ENCODE measurements at places on chromosomes 2 and 18.

DNA sequence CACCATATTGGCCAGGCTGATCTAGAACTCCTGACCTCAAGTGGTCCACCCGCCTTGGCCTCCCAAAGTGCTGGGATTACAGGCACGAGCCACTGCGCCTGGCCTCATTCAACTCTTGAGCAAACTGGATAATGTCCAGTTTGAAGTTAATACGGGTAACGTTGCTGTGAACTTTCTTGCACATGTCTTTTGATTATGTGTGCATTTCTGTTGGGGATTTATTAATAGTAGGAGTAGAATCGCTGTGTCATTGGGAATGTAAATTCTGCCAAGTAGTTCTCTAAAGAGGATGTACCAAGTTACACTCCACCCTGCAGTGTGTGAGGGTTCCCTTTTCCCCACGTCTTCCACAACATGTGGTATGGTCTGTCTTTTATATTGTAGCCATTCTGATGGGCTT lies 6.2 kb downstream of the IMPA2 start:
- DNase-seq = no peak

DNA sequence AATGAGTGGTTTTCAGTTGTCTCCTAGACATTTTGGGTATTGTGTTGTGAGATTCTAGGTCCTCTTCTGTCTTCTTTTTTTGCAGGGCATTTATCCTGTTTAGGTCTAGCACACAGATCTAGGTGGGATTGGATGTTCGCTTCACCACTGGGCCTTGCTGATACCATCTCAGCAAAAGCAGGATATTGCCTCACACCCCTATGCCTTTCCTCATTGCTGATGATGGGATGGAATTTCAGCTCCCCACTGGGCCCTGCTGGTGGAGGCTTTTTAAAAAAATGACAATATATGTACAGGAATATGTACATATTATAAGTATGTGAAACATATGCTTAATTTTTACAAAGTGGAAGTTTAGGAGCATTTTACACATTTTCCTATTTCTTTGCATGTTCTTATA lies 5.4 kb upstream of the TOGARAM2 start:
- no peak for DNase-seq

- no peak for DNase-seq
Observed at GRCh38 chr2:205680903-205681302, 1.4 kb upstream of the NRP2 start.

DNA sequence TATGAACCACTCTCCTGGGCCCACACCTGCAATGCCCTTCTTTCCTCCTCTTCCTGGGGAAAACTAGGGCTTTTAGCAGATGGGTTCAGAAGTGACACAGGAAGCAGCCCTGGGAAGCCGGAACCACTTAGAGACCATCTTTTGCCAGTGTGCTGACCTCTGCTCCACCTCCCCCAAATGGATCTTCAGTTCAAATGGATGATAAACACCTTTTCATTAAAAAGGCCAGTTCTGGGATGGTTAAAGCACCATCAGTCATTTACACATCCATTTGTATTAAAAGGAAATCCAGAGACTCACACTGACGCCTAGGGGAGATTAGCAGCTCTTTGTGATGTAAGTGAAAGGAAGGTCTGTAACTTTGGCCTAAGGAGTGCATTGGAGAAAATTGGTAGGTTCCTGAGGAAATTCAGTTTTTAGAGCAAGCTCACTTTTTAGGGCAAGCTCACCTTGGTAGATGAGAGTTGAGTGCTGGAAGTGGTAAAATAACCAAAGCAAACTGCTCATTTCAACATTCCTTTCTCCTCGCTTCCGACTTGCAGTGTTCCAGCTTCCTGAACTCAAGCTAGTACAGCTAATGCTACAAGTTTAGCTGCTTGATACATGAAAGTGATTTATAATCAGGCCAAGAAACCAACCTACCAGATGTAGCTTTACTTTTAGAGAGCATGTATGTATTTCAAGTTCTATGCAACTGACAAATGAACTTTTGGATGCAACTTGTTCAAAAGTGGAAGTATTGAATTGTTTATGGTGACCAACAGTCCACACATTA lies 47.7 kb downstream of the ACTR2 start:
- DNase-seq = no peak

- DNase-seq = no peak
Observed at GRCh38 chr18:65901522-65901921, 150.7 kb downstream of the CDH7 start.

- no peak for DNase-seq
Observed at GRCh38 chr18:66523219-66523991, 80.5 kb downstream of the CDH19 start.

DNA sequence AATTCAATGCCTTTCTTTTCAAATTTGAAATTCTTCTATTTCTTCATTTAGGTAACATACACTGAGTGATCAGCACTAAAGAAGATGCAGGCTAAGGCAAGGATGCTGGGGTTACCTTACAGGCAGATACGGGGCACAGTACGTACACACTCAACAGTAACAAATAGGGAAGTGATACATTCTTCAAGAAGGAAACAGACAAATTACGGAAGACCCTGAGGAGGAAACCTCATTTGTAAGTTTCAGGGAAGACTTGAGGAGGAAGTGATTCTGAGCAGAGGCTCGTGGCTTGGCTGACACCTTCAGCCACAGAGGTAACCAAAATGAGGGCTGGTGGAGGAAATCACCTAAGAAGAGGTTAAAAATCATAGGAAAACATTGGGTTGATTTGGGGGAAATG lies 1108.3 kb upstream of the KLHL29 start:
- DNase-seq = no peak

- no peak for DNase-seq
Observed at GRCh38 chr2:238425979-238426567, 654 bp upstream of the ASB1 start.

DNA sequence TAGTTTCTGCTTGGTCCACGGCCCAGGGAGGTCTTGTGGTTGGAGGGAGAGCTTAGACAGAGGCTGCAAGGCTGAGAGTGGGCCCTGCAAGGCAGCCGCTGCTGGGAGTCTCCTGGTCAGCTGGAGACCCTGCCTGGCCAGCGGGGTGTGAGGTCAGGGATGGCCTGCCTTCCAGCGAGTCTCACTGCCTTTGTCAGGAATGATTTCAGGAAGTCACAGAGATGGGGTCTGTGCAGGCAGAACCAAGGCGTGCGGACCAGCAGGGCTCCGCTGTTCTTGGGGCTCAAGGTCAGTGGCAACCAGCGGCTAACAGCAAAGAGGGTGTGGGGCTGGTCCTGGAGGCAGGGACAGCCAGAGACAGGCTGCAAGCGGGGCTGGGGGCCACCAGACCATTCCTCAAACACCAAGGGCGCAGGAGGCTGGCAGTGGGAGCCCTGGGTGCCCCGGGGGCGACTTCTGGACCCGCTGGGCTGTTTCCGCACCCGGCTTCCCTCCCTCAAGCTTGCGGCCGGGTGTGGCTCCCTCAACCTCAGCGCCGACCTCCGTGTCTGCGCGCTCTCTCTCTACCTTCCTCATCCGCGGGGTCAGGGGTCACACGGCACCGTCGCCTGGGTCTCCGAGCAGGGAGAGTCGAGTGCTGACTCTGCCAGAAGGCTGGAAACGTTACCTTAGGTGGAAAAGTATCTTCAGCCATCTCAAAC lies 124.5 kb upstream of the CTDP1 start:
- DNase-seq = no peak

GRCh38 chr2:21379140-21379539 lies 255.4 kb downstream of the TDRD15 start:
- no peak for DNase-seq

DNA sequence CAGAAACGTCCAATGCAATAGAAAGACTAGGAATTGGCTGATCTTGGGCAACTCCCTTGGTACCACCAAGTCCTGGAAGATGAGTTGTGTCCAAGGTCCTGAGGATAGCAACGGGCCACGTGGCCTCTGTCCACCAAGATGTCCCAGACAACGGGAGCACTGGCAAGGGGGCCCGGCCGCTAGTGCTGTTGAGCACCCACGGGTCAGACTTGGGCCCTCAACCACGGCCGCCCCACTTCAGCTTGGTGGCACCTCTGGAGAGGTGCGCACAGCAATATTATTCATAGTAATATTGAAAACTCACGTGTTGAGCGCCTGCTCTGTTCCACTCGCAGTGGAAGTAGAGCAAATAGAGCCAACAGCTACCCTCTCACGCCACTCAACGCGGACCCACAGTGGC lies 19.0 kb downstream of the PASK start:
- DNase-seq = no peak

Measured in PC-9 (cell line).